ENCODE measurements at places on chromosomes 2 and 18. TPM values are rescaled to one million over a fixed set of nuclear protein-coding genes. Genes with fewer than 3 reads are reported as not detected.

POTEJ gene
- total RNA-seq: not detected

LDLRAD4 gene
- total RNA-seq: 1.3 TPM

GAL3ST2 gene
- 0.36 TPM for total RNA-seq

ITPRIPL1 gene
- not detected for total RNA-seq

ZNF236 gene
- total RNA-seq: 2.5 TPM

DOK6 gene
- total RNA-seq: not detected

EFR3B gene
- 12.8 TPM for total RNA-seq

G6PC2 gene
- total RNA-seq: not detected

OXER1 gene
- total RNA-seq: not detected

ARHGAP28 gene
- 0.05 TPM for total RNA-seq

CACNB4 gene
- total RNA-seq: 0.32 TPM

UBE2E3 gene
- 78.0 TPM for total RNA-seq

PPP1R1C gene
- total RNA-seq: 3.3 TPM

KCNE4 gene
- 0.83 TPM for total RNA-seq

LHCGR gene
- not detected for total RNA-seq

SKOR2 gene
- total RNA-seq: not detected

MRO gene
- total RNA-seq: 0.18 TPM

PLCD4 gene
- 0.71 TPM for total RNA-seq
